Omental fat pad (tissue), 4 donors: ENCODE measurements at places on chromosomes 11 and 22. TPM values are rescaled to one million over a fixed set of nuclear protein-coding genes. Genes with fewer than 3 reads are reported as not detected.

The CLDN5 gene
- total RNA-seq: 367 TPM

- DNase-seq: no peak
Observed at GRCh38 chr11:116901964-116902688, 64.7 kb upstream of the APOA1 start.

The DEFB131B gene
- not detected for total RNA-seq

GRCh38 chr11:133957900-133958299 is 1.1 kb upstream of the IGSF9B start:
- no peak for DNase-seq
